ENCODE measurements at places on chromosomes 4 and X.

DNA sequence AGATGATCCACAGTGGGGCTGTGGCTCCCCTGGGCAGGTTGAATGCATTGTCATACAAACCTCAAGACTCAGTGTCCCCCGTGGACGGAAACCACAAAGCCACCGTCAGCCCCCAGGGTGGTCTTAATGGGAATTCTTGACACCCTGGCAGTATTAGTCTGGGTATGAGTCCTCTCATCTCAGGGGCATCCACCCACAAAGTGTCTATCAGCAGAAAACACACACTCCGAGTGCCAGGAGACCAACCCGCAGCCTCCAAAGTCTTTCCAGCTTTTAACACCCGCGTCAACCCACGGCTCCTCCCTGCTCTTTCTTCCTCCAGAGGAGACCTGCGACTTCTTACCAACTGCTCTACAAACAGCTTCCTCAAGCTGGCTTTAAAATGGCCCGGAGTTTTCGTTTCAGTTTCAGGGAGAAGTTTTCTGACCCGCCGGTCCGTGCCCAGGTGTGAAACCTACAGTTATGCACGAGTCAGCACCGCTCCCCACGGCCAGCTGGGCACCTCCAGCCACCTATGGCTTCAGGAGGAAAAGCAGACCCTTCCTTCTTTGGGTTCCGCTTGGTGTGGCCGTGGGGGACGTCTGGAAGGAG lies 14.4 kb upstream of the ASMTL start:
- no peak for DNase-seq

DNA sequence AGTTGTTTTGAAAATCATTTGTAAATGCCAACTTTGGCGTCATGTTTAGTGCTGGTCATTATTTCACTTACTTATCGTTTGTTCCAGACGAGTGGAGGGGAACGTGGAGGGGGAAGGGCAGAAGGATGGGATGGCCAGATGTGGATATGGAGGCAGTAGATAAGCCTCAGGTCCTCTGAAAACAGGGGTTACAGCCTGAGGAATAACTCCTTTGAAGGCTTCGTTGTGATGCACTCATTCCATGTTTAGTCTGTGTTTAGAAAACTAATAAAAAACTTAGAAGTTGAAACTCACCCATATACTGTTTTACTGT lies 1.1 kb downstream of the MOB1B start:
- no peak for DNase-seq

GRCh38 chr4:182548156-182548555 lies 305.0 kb downstream of the TENM3 start:
- DNase-seq, result no peak

DNA sequence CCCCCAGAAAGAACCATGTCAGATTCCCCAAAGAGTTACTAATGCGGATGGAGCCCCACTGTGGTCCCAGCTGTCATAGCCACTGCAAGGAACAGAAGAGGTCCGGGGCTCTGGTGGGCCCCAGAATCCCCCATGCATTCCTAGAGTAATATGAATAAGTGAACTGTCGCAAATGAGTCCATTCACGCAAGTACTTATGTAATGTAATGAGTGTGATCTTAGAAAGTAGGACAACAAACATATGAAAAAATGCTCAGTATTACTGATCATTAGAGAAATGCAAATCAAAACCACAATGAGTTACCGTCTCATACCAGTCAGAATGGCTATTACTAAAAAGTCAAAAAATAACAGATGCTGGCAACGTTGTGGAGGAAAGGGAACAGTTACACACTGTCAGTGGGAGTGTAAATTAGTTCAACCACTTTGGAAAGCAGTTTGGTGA lies 141.5 kb upstream of the RBPJ start:
- no peak for DNase-seq

- no peak for DNase-seq
Observed at GRCh38 chr4:3111461-3111860, 37.0 kb downstream of the HTT start.

DNA sequence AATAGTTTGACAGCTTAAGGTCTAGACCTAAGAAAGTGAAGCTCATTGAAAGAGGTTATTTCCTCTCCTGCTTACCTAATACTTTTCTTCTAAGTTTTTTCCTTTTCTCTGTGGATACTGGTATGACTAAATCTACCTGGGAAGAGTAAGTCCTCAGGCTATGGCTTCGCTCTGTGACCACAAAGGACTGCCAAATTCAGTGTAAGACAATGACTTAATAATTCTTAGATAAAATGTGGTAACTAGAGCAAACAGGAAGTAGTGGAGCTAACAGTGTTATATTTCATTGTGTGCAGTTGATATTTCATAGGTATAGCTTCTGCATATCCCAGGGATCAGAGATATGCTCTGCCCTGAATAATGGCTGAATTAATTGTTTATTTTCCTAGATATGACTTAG lies 418.9 kb downstream of the CCSER1 start:
- no peak for DNase-seq

DNA sequence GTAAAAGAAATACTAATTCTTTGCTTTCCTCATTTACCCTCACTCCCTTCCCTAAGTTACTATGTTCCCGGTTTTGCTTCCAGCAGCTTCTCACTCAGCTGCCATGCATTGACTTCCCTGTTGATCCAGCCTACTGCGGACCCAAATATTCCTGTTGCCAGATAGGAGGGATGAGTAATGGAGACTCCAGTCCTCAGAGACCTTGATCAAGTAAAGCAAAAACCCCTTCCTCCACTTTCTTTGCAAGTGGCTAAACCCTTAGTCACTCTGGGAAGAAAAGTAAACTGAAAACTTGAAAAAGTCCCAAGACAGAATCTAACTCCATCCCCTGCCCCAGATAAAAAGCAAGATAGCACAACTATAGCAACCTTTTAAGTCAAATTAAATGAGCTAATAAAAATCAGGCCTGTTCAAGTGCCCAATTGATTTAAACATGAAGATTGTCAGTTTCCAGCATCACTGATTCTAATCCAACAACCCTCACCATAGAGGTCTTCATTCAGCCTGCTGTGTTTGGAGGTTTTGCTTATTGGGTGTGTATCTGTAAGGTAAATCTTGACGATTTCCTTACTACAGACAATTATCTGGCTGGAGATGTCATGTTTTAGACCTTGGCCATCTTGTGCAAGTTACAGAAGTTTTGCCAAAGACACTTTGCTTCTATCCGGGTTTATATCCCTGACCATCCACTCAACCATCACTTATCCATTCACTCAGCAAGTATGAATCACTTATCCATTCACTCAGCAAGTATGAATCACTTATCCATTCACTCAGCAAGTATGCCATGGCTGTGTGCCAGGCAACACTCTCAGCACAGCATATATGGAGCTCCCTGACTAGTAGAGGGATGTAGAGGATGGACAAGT lies 17.6 kb downstream of the FGFBP1 start:
- no peak for DNase-seq

DNA sequence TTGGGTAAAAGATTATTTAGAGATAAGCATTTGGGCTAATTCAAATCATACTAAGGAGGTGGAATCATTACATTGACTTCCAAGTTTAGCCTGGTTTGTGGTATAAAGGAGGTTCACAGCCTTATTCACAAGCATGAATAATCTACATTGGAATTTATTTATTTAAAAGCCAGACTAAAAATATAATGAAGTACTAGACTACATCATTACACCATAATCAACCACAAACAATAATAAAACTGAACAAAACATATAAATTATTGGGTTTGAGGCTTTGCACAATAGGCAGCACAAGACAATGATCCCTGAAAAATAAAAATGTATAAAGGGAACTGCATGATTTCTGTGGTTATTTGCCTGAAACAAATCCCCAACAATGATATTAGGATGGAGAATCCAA lies 314.0 kb downstream of the GBA3 start:
- DNase-seq, result no peak

GRCh38 chrX:15073313-15073712 lies 196.6 kb downstream of the ASB9 start:
- no peak for DNase-seq
